ENCODE measurements at places on chromosomes 4 and X.

GRCh38 chrX:130105244-130105643 lies 5.1 kb downstream of the ELF4 start:
- DNase-seq, result peak; percentile 51

DNA sequence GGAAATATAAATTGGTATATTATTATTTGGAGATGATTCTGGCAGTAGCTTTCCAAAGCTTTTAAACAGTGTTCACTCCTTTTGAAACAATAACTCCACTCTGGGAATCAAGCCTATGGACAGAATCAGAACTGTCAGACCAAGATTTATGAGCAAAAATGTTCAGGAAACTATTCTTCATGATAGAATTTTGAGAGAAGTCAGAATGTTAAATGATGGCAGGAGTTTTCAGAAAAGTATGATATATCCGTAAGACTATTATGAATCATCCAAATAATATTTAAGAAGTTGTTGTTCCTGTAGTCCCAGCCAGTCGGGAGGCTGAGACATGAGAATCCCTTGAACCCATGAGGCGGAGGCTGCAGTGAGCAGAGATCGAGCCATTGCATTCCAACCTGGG lies 50.5 kb upstream of the ADGRG2 start:
- no peak for DNase-seq

- DNase-seq, result no peak
Observed at GRCh38 chrX:80747832-80748231, 61.8 kb downstream of the BRWD3 start.

- DNase-seq, result no peak
Observed at GRCh38 chr4:70841211-70841610, 1.5 kb upstream of the GRSF1 start.

DNA sequence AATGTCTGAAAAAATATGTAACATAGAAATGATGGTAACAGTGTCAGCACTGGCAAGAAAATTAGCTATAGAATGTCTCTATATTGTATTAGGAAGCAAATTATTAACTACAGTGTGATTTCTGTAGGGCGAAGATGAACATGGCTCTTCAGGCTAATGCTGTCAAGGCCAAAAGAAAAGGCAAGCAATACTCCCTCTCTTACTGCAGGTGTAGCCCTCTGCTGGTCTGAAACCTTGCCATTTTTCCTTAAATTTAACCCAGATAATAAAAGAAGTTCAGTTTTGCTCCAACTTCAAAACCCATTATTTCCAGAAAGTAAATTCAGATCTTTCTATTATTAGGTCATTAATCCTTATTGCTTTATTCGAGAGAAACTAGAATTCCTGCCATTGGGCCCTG lies 215.9 kb downstream of the LRBA start:
- DNase-seq, result no peak

- no peak for DNase-seq
Observed at GRCh38 chr4:145881989-145882388, 56.6 kb downstream of the ZNF827 start.

GRCh38 chr4:92535599-92535998 lies 231.8 kb downstream of the GRID2 start:
- DNase-seq, result no peak

- peak; percentile 5 for DNase-seq
Observed at GRCh38 chr4:55851885-55852284, 1.6 kb upstream of the EXOC1 start.

DNA sequence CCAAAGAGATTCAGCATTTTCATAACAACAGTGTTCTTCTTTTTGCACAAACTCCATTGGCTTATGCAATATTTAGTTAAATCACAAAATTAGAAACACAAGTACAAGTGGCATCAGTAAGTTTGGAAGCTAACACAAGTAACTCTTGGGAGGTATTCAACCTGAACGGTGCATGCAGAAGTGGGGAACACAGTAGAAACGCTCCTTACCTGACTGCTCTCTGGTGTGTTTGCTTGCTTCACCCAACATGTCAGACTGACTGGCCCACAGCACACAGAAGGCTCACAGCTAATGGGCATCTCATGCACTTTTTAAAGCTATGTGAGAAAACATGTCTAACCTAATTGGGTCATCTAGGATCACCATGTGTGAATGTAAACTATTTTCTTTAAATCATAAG lies 133.6 kb downstream of the MAGEB17 start:
- no peak for DNase-seq

- peak; percentile 86 for DNase-seq
Observed at GRCh38 chr4:145938618-145939440, at the start of gene ZNF827. Gene ZNF827, minus strand, starts transcription at chr4:145938823. Its CDS starts 416 bp downstream, at chr4:145938407.

GRCh38 chrX:107675823-107676555 lies 47.7 kb downstream of the PRPS1 start:
- no peak for DNase-seq

DNA sequence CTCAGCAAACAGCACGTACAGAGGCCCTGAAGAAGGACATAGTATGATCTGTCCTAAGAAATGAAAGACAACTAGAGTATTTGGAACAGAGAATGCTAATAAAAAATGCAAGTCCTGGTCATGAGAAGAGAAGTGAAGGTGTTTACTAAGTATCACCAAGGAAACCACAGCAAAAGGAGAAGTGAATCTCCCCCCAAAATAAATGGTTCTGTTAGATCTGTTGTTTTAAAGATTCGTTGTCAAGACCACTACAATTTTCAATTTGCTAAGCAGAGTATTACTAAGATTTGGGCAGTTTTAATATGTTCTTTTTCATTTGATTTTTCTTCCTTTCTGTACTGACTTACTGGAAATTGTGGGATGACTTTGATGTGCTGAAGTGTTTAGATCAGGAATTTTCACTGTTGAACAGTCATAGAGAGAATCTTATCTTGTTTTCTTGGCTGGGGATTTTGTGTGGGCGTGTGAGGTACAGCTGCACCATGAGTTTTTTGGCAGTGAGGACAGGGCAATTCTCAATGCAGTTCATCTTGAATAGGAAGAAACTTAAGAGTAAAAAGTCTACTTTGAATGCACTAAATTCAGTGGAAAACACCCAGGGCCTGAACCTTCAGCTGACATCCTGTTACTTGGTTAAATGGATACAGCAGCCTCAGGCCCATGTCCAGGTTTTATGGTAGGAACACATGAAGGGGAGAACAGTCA lies 132.2 kb downstream of the STIM2 start:
- DNase-seq, result no peak

DNA sequence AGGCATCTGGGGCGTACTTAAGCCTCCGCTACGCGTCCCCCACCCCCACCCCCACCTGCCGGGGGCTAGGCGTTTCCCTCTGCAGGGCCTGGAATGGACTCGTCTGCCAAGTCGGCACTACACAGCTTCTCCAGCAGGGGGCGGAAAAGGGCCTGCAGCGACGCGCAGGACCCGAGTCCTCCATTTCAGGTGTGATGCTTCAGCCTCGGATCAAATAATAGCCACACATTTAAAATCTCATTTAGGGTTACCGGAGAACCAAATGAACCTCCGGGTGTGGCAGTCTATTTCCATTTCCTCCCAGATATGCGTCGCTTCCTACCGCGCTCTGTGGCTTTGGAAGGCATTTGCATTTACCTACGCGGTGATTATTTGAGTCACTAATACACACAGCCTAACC lies 2.9 kb downstream of the PAK3 start:
- peak; percentile 87 for DNase-seq

- DNase-seq, result no peak
Observed at GRCh38 chrX:99461223-99461622, 948.9 kb downstream of the PCDH19 start.

- DNase-seq, result no peak
Observed at GRCh38 chrX:519741-520140, 110.8 kb upstream of the SHOX start.

DNA sequence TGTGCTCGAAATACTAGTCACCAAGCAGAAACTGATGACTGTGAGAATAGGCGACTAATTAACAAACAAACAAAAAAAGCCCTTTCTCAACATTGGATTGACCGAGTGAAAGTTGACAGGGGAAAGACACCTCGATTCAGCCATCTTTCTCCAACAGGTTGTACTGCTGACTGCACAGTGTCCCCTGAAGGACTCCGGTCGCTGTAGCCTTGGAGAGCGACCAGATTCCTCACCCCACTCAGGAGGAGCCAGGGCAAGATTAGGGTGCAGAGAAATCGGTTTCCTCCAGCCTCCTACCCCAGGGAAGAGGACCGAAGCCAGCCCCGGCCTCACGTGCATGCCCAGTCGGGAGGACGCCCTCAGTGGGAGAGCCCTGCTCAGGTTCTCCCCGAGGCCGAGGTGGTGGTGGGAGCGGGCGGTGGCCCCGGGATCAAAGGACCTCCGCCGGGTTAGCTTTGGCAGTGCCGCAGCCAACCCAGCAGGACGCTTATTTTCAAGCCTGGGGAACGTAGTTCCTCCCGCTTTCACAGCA lies 1.1 kb upstream of the RAP1GDS1 start:
- peak; percentile 85 for DNase-seq

DNA sequence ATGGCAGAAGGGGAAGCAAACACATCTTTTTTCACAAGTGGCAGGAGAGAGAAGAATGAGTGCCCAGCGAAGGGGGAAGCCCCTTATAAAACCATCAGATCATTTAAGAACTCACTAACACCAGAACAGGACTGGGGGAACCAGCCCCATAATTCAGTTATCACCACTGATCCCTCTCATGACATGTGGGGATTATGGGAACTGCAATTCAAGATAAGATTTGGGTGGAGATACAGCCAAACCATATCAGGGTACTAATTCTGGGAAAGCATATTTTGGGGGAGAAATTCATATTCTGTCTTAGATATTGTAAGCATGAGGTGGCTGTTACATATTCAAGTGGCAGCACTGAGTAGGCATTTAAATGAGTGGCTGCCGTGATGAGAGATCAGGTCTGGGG lies 87.8 kb downstream of the RAPGEF2 start:
- DNase-seq, result no peak

GRCh38 chr4:24544208-24544988 lies 40.0 kb downstream of the DHX15 start:
- no peak for DNase-seq

DNA sequence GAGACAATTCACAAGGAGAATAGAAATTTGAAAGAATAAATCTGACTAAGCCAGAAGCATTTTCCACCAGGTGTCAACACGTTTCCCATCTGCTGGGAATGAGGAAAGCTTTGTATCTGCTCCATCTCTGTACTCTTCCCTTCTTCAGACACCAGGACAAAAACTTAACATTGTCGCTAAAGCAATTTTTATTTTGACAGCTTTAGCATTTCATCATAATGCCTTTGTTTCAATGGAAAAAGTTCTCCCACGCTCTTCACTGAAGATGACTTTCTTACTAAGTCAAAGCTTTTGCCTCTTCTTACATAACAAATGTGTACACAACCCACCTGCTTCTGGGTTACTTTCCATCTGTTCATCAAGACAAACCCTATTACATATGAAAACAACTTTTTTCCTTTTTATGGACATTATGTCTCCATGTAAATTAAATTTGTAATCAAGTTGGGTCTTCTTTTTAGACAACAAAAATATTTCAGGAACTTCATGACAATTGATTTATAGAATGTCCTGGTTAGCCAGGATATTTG lies 141.7 kb upstream of the GUCY1A1 start:
- DNase-seq, result no peak

- DNase-seq, result no peak
Observed at GRCh38 chrX:39222346-39223113, 421.3 kb downstream of the MID1IP1 start.

DNA sequence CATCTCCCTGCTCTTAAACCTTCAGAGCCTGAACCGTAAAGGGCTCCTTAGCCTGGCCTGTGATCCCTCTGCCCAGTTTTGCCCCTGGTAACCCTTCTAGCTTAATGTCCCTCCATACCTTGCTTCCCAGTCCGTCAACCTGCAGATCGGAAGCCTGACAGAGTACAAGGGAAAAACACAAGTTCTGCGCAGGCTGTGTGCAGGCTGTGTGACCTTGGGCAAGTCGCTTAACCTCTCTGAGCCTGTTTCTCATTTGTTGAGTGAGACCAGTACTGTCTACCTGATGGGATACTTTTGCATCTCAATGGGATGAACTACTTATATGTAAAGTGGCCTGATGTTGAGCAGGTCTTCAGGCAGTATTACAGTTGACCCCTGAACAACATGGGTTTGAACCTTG lies 1.7 kb downstream of the NSDHL start:
- DNase-seq, result no peak

DNA sequence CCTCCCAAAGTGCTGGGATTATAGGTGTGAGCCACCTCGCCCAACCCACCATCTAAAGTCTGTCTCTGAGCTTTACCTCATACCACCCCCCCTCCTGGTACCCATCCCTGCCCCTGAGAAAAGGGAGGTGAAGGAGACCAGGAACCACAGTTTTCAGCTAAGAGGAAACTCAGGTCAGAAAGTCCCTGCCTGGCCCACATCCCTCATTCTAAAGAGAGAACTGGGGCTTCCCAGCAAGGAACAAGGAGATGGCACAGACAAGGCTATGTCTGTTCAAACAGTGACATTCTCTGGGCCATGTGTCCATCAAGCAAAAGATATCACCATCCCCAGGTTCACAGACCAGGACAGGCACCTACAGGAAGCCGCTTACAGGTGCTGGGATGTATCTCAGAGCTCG lies 15.8 kb upstream of the CSF2RA start:
- DNase-seq, result no peak

- peak; percentile 72 for DNase-seq
Observed at GRCh38 chrX:36983831-36984230, 24.3 kb upstream of the FAM47C start.

DNA sequence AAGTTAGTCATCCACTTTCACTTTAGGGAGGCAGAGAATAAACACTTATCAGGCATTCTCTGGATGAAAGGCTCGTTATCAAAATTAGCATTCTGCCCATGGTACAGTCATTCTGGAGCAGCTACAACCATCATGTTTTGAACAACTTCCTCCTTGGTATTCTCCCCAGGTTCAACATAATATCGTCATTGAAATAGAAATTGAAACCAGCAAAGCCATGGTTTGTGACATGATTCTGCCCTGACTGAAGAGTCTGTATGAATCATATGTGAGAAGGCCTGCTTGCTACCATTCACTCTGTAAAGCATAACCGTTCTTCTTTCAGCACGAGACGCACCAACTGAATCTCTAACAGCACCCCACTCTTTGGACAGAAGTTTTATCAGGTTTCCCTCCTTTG lies 127.5 kb upstream of the RADX start:
- DNase-seq, result no peak

- no peak for DNase-seq
Observed at GRCh38 chr4:140071806-140072205, 82.2 kb downstream of the MAML3 start.

- no peak for DNase-seq
Observed at GRCh38 chr4:384311-385010, 46.8 kb downstream of the ZNF141 start.

DNA sequence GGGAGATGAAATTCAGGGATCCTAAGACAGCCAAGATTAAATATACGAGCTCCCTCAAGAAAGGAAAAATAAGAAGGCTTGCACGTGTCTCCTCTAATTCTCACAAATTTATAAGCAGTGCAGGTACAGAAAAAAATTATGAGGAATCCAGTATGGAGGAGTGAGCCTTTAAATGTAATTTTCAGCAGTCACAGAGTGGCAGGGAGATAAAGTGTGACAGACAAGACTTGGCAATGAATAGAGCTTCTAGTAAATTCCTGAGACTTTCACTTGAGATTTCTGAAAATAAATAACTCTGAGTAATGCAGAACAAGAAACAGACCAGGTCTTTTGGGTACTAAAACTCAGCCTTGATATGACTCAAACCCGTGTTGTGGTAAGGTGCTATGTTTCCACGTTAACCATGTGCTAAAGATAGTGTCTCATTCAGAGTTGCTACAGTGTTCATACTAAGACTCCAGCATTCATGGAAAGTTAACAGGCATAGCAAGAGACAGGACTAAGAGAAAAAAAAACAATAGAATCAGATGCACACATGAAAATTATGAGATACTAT lies 119.8 kb downstream of the SPOCK3 start:
- no peak for DNase-seq

All from ELF-1 (cell line).